ENCODE measurements at places on chromosomes 4 and X.
A peak's percentile ranks its signal among the peaks of the same experiment; 100 is the strongest.

DNA sequence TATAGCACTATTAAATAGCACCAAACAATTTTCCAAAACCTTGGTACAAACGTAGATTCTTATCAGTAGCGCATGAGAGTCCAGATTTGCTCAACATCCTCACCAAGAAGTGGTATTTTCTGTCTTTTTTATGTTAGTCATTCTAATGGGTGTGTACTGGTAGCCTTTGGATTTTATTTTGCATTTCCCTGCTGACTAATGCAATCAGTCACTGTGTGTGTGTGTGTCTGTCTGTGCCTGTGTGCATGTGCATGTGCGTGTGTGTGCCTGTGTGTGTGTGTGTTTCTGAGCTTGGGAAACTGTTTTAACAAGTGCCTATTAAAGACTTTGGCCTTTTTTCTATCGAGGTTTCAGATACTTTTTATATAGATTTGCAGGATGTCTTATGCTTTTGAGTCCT is 82.2 kb upstream of the MAGEA10 start:
- DNase-seq: no peak

GRCh38 chr4:165398570-165398969 is 19.8 kb downstream of the CPE start:
- DNase-seq: no peak

- peak; percentile 34 for DNase-seq
These were observed 1.7 kb downstream of the DOCK11 start for GRCh38 chrX:118497180-118497818.

DNA sequence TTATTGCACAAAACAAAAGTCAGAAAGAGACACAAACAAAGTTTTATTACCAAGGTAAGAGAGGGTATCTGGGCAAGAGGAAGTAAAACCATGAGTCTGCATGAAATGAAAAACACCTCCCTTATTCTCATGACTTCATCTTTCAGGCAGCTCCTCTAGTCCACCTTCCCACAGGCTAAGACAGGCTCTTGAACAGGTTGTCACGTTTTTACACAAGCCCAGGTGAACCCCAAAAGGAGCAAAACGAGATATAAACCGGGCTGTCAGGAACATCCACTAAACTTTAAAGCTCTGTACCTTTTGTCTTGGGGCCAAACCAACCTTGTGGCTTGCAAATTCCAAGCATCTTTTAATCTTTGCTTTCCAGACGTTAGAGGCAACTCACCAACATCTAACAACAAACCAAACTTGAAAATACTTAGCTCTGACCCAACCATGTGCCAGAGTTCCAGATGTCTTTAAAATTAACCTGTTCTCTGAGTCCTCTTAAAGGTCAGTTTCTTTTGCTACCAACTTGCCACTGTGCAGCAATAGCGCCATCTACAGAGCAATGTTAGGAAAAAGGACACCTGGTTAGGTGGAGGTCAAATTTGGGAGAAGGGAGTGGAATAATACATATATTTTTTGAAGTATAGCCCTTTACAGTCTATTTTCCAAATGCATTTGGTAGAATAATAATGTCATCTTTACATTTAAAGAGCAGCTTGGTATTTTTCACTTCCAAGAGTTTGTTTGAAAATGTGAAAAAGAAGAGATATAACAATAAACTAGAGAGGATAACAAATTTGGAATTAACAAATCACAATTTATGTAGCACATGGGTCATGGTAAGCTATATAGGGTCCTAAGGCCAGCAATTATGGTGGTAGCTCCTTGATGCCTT is 73.1 kb downstream of the QRFPR start:
- peak; percentile 53 for DNase-seq

DNA sequence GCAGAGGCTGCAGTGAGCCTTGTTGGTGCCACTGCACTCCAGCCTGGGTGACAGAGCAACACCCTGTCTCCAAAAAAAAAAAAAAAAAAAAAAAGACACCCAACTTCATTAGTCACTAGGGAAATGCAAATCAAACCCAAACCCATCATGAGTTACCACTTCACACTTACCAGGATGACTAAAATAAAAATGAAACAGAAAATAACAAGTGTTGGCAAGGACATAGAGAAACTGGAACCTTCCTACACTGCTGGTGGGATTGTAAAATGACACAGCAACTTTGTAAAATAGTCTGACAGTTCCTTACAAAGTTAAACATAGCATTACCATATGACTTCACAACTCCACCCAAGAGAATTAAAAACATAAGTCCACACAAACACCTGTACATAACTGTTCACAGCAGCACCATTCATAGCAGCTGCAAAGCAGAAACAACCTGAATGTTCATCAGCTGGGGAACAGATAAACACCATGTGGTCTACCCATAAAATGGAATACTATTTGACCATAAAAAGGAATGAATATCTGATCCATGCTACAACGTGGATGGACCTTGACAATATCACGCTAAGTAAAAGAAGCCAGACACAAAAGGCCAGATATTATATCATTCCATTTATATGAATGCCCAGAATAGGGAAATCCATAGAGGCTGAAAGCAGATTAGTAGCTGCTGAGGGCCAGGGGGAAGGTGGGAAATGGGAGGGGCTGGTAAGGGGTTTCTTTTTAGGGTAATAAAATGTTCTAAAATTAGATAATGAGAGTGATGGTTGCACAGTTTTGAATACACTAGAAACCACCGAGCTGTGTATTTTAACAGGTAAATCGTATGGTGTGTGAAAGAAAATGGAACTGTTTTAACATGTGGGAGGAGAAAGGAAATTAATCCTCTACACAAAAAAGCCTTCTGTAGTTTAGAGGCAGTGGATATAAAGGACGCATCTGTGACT is 18.3 kb downstream of the CD99L2 start:
- no peak for DNase-seq

- peak; percentile 84 for DNase-seq
These were observed 78.0 kb upstream of the BCOR start for GRCh38 chrX:40175511-40176350.

DNA sequence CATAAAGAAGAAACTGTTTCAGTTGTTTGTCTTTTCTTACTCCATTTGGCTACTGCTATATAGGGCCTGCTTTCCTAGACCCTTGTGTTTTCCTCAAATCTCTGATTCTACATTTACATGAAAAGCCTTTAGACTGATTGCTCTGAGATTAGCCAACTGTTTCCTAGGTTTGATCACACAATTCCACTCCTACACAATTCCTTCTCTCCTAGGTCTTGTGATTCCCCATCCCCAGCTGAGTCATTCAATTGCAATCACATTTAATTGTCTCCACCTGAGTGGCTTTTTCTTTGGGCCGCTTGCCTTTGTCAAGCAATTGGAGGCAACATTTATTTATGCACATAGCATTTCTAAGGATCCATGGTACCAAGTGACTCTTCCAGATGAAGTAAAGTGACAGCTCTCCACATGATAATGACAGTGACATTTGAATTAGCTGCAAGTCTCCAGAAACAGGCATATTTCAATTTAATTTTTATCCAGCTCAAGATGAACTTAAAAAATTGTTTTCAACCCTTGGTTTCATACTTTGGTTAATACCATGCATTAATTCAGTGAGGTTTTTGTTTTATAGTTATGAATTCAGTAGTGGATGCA is 35.8 kb downstream of the ATXN3L start:
- DNase-seq: no peak

- no peak for DNase-seq
These were observed 245.2 kb upstream of the FSTL5 start for GRCh38 chr4:162409048-162409447.

GRCh38 chr4:3075652-3075981 is 1.1 kb downstream of the HTT start:
- no peak for DNase-seq

DNA sequence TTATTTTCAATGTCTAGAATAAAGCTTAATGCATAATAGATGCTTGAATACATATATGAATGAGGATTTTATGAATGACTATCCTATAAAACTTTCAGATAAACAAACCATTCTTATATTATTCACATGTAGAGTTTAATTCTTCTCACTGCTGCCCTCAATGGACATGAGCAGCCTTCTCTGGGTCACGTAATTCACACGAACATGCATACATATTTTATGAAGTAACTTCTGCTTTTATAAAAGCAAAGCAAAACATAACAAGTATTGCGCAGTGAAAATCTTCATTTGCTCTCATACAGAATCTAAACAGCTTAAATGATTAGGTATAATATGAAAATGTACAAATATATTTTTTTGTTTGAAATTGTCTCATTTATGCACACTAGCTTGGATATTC is 116.7 kb downstream of the TMA16 start:
- no peak for DNase-seq

DNA sequence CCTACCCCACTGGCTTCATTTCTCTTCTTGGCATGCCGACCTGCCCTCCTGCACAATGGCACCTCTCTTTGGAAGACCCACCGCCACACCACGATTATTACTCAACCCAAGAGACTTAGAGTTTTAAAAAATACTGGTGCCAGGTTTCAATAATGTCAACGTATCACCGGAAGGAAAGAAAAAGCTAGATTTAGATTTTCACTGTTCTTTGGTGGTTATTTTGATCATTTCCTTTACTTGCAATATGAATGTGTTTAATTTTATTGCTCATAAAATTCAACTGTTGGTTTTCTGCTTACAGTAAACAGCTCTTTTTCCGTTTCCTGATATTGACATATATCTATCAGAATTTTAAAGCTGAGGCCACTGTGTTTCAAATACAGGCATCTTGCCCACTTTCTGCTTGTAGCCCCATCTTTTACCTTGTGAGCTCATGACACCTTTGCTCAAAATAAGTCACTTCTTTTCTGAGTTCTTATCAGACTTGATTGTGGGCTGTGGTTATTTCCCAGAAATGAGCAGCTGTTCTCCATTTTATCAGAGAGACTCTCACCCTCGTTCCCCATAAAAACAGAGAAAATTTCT is 439.1 kb downstream of the INPP4B start:
- DNase-seq: peak; percentile 63

GRCh38 chr4:8278421-8279287 is 9.1 kb downstream of the HTRA3 start:
- no peak for DNase-seq

GRCh38 chrX:38868321-38868720 is 67.1 kb downstream of the MID1IP1 start:
- no peak for DNase-seq

- DNase-seq: no peak
These were observed 72.6 kb downstream of the FHDC1 start for GRCh38 chr4:153008578-153009199.

GRCh38 chrX:49176421-49177326 is 5.0 kb downstream of the PLP2 start:
- DNase-seq: no peak

DNA sequence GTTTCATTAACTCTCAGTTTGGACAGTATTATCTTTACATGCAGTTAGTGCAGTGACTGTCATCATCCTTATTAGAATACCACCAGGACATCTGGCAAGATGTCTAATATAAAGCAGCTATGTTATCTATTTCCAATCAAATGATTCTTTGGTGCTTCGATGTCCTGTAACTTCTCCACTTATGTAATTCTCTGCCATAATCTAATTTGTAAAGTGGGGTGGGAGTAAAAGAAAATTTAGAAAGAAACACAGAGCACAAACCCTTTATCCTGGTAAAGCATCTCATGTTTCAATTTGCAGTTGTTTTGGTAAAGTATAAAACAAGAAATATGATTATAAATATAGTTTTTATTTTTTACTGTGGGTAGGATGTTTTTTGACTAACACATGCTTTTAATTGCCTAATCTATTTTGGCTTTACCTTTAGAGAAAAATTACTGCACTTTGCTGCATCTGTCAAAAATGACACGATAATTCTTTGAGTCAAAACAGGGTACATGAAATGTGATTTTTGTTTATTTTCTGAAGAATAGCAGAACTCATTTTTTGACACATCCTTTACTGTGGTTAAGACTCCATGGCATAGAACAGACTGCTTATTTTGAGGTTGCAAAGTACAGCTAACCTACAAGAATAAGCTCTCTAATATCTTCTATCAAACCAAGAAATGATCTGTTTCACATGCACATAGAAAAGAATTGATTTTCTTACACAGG is 382.9 kb downstream of the RPA4 start:
- DNase-seq: no peak

DNA sequence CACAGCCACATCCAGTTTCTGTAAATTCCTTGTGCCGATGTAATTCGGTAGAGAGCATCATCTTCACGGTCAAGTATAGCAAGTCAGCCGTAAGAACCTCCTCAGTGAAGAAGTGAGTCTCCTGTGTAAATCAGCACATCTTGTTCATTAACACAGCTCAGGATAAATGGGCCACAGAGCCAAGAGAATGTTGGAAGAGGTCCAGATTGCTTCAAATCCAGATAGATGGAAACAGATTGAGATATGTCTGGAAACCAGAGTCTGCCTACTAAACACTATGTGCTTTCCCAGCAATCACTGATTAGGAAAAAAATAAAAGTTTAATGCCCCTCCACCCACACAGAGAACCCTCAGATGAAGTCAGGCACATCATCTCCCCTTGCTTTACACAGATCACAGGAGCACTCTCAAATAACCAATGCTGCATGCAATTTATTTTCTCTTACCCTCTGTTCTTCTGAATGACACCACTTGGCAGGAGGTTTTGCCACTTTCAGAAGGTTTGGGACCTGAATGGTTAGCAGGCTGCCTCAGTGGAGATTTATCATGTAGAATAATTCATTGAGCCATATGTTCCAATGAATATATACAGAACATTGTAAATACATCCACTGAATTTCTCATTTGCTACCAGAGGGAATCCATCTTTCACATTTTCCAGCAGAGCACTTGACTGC is 357.7 kb downstream of the C4orf33 start:
- DNase-seq: no peak

DNA sequence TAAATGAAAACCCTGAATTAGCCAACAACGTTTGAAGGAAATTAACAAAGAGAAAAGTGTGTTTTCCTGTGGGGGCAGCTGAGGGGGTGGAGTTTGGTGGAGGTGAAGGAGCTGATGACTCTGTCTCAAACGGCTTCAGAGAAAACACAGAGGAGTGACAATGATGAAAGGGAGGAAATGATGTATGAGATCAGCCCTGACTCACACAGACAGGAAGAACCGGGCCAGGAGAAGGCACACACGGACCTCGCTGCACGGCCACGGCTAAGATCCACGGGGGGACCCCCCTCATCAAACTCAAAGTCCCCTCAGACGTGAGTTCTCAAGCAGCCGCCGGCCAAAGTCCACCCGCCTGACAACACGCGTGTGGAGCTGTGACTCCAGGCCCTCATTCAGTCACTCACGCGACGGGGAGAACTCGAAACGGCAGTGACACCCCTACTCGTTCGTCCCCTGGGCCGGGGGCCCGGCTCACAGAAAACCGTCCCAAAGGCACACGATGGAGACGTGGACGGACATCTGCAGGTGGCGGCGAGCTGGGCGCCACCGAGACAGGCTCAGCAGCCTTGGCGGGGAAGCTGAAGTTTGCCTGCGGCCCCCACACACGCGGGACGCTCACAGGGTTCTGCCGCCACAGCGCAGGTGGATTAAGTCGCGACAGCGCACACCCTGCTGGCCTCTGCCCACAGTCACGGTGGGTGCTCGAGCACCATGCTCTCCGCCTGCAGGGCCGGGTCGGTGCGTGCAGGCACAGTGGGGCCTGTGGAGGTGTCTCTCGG is 28.8 kb downstream of the PPP2R3B start:
- peak; percentile 66 for DNase-seq

DNA sequence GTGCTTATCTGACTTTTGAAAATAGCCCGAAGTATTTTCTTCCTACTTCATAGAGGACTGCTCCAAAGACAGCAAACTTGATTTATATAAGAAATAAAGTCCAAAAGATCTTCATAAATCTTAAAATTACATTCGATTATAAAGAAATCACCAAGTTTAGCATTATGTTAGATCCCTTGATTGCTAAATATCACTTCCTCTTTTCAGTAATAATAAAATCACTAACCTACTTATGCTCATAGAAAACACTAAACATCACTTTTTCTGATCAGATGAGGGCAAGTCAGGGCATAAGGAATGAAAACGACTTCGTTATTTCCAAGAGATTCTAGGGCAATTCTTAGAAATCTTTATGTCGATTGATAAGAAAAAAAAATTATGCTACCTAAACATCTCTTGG is 32.0 kb downstream of the DYNLT3 start:
- DNase-seq: no peak

Measured in CD4-positive, alpha-beta memory T cell (primary cell).